IPS DF 6.9 (cell line): ENCODE measurements at places on chromosomes 12 and 14.

GRCh38 chr12:12520273-12520672 lies 42.4 kb downstream of the DUSP16 start:
- no peak for DNase-seq

DNA sequence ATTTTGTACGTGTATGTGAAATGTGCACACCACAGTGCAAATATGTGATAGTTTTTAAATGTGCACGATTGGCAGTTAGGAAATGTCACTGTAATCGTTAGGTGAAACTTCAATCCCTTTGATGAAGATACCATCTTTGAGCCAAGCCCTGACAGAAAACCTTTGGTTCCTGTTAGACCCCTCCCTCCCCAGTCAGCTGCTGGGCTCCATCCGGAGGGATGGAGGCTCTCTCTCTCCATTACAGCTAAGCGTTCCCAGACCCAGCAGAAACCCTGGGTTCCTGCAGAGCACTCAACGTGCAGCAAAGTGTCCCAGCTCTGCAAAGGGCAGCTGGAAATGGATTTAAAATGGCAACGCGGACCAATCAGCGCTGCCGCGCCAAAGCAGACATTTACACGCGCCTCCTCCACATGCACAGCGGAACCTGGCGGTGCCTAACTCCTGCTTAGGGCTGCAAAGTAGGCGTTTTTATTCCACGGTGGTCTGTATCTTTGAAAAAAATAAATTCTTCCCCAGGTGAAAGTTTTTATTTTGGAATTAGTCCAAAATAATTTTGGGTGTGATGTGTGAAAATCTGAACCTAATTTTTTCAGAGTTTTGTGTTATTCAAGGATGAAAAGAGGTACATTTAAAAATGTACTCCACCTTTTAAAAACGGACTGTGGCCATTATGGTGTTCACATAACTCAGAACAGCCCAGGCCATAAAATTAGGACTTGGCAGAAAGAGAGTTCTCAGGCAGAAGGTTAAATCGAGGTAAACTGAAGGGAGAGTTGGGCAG lies 1.4 kb upstream of the HMGA2 start:
- DNase-seq: no peak

GRCh38 chr12:78880078-78880477 lies 15.5 kb downstream of the SYT1 start:
- DNase-seq: no peak

GRCh38 chr12:12721176-12721751 lies 4.1 kb downstream of the CDKN1B start:
- no peak for DNase-seq

- DNase-seq: no peak
These were observed 328.6 kb downstream of the MDGA2 start for GRCh38 chr14:47346849-47347248.

DNA sequence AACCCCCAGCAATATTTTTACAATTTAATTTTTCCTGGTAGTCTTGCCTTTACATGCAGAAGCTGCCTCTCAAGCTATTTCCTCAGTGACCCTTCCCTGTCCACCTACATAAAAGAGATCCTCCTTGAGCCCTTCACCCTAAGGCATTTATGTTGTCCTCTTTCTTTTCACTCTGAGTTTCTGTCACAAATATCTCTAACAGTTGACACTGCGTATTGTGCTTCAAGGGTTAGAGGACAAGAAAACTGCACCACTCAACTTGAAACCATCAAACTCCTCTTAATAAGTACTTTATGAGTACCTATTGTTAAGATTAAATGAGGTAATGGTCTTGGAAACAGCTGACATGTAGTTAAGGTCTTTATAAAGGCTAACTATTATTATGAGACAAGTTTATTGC lies 557.7 kb downstream of the TRHDE start:
- no peak for DNase-seq

- DNase-seq: no peak
These were observed 6.4 kb downstream of the NGB start for GRCh38 chr14:77264466-77265186.

DNA sequence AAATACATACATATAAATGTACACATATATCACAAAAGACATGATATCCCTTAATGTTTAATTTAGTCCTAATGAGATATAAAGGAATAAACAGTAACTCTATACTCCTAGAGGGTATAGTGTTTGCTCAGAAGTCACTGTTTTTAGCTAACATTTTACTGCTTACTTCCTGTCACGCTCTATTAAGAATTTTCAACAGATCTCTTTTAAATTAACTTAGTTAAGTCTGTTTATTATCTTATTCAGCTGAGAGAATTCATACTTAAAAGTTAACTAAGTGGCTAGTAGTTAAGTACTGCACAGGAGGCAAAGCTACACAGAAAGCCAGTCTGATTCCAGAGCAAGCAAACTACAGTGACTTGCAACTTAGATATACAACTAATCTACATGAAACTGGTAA lies 39.9 kb downstream of the GXYLT1 start:
- no peak for DNase-seq

DNA sequence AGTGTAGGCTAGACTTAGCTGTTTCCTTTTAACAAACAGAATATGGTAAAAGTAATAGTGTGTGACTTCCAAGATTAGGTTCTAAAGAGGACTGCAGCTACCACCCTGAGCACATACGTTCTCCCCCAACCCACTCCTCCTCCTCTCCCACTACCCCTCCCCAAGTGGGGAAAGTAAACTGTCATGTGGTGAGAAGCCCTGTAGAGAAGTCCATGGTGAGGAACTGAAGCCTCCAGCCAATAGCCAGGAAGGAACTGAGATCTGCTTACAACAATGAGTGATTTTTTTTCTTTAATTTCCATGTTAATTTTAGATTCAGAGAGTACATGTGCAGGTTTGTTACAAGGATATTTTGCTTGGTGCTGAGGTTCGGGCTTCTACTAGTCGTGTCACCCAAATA lies 57.0 kb upstream of the EGLN3 start:
- no peak for DNase-seq

DNA sequence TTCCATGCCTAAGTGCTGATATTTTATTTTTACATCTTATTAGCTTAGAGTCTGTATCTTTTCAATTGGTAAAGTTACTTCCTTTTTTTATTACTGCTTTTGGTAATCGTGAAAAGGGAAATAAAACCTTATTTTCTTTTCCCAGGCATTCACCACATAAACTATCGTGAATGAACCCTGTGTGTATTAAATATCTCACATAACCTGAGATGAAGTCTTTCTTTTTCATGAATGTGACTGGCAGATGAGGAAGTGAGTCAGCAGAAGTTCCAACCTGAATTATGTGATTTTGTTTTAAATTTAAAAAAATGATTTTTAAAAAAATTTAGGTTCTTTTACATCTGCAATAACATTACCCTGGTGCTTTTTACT lies 26.0 kb downstream of the MYBPC1 start:
- DNase-seq: no peak

DNA sequence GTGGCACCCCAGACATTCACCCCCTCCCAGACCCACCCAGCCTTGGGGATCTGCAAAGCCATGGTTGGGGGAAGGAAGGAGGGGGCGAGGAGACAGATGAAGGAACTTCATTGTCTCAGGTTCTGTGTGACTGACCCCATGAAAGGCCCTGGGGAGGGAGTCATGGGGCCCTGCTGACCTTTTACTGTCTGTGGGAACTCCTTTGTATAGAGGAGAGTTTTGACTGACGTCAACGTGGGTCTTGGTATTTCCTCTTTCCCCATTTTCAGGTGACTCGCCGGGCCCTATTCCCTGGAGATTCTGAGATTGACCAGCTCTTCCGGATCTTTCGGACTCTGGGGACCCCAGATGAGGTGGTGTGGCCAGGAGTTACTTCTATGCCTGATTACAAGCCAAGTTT lies 3.1 kb upstream of the RAB5B start:
- DNase-seq: no peak

GRCh38 chr12:32455607-32456071 lies 56.3 kb downstream of the FGD4 start:
- no peak for DNase-seq

DNA sequence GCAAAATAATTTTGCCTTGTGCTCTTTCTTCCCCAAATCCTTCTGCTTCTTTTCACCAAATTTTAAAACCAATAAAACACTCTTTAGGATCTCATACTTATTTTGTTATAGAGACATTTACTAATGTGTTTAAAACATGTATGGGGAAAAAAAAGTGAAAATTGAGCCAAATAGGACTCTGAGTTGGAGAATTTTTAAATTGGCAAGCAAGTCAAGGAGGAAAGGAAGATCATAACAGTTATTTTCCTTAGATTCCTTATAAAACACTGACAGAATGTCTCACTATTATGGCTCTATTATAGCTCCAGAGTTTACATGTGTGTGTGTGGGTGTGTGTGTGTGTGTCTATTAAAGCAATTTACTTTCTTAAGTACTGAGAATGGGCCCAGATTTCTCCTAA lies 220.5 kb downstream of the SLC6A15 start:
- no peak for DNase-seq

GRCh38 chr12:124554429-124555029 lies 12.9 kb downstream of the NCOR2 start:
- DNase-seq: no peak

DNA sequence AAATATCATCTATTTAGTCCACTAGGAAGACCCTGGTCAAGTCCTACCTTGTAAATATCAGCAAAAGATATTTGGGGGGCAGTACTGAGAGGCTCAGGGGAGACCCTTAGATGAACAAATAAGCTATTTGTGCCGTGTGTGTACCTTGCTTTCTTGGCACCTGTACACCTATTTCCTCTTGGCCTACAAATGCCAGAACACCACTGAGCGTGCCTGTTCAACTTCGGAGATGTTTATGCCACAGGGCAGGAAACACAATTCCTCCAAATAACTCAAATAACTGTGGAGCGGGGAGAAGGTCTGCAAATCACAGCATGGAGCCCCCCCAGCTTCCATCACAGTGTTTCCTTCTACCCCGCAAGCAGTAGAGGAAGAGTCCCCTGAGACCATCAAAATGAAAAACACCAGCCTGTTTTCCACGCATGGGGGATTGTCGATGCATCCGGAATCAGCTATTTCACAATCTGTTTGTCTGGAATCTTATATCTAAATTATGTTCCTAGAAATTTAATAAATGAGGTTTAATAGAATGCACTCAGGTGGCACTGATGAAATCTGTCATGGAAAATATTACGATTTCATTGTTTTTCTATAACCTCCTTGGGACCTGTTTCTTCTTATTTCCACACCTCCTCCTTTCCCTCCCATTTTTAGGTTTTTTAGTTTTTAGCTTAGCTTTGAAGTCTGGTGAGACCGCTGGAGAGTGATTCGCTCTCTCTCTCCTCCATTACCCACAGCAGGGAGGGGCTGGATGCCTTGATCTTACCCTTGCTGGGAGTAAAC lies 254.0 kb upstream of the SRRM4 start:
- no peak for DNase-seq

DNA sequence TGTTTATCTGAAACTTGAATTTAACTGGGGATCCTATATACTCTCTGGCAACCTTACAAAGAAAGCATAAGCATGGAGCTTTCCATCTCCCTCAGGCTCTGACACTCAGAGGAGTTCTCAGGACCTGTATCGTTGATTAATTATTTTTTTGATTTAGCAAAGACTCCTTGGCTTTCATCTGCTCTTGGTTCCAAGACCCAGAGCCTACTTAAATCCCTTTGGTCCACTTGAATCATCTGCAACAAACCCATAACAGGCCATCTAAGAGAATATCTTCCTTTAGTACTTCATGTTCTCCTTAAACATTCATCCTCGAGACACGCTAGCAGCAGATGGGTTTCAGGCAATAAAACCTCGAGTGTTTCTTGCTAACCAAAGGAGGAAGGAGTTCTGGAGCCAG lies 85.4 kb downstream of the ZFP36L1 start:
- DNase-seq: no peak

GRCh38 chr12:127191129-127191528 lies 1075.8 kb upstream of the TMEM132C start:
- DNase-seq: no peak

DNA sequence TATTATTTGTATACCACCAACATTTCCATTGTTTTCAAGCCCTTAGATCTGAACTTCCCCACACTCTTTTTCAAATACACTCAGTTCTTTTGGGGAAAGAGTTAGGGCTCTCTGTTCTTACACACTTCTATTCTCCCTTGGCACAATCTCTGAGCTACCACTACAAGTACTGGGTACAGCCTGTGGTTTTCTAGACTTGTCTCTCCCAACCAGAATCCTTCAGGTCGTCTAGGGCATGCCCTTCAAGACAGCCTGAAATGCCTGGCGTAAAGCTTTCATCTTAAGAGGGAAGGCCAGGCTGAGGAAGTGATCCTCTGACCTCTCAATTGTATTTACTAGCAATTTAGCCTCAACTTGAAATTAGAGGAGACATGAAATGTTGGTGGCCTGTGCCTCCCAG lies 1442.0 kb downstream of the AACS start:
- DNase-seq: no peak

DNA sequence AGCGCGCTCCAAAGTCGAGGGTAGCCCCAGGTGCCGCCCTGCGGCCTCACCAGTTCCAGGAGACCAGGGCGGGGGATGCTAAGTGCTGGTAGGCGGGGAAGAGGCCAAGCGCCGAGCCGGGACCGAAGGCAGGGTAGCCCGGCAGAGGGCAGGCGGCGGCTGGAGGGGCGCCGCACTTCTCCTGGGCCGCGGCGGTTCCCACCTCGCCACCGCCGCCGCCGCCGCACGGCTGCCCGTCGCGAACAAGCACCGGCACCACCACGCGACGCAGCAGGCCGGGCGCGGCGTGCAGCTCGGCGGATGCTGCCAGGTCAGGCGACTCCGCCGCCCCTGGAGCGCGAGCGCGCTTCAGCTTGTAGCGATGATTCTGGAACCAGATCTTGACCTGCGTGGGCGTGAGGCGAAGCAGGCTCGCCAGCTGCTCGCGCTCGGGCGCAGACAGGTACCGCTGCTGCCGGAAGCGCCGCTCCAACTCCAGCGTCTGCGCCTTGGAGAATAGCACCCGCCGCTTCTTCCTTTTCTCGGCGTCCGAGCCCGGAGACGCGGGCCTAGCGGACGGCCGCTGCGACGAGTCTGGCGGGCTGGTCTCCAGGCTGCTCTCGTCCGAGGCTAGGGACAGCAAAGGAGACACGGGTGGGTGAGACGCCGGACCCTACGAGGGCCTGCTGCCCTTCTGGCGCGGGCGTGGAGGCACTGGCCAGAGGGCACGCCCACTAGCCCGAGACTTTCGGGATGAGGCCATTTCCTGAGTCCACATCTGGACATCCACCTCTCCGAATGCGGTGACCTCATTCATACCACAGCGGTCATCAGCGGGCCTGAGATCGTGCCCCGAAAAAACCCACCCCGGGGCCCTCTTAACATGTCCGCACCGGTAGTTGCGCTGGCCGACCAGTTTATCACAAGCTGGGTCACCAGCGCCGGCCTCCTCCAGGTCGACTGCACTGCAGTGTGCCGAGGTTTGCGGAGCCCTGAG lies 1.3 kb downstream of the NKX2-8 start:
- no peak for DNase-seq

- DNase-seq: no peak
These were observed 1.0 kb downstream of the BLTP3B start for GRCh38 chr12:100141666-100141997.

- DNase-seq: no peak
These were observed 17.8 kb downstream of the AACS start for GRCh38 chr12:125083072-125083471.

DNA sequence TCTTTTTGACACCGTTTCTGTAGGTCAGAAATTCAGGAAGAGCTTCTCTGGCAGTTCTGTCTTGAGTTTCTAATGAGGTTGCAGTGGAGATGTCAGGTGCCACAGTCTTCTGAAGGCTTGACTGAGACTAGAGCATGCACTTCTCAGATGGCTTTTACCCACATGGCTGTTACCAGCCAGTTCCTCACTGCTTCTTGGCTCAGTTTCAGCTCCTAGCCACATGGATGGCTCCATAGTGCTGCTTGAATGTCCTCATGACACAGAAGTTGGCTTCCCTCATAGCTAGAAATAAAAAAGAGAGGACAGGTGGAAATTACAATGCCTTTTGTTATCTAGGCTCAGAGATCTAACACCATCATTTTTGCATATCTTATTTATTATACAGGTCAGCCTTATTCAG lies 38.1 kb upstream of the SLC2A13 start:
- DNase-seq: no peak
